Placental pericyte (primary cell): ENCODE measurements at places on chromosomes 1 and 21. TPM values are rescaled to one million over a fixed set of nuclear protein-coding genes. Genes with fewer than 3 reads are reported as not detected.

LMOD1 gene
- 5.4 and 5.9 TPM in 2 replicates for total RNA-seq

ORC1 gene
- total RNA-seq: 0.44 and 14.6 TPM in 2 replicates

DCDC2B gene
- not detected in 2 replicates for total RNA-seq

SPRR1A gene
- total RNA-seq: not detected in 2 replicates

EDARADD gene
- total RNA-seq: under 0.01 and 0.43 TPM in 2 replicates

HTR6 gene
- not detected in 2 replicates for total RNA-seq
